ENCODE measurements at places on chromosomes 5 and 9.
A peak's percentile ranks its signal among the peaks of the same experiment; 100 is the strongest.

DNA sequence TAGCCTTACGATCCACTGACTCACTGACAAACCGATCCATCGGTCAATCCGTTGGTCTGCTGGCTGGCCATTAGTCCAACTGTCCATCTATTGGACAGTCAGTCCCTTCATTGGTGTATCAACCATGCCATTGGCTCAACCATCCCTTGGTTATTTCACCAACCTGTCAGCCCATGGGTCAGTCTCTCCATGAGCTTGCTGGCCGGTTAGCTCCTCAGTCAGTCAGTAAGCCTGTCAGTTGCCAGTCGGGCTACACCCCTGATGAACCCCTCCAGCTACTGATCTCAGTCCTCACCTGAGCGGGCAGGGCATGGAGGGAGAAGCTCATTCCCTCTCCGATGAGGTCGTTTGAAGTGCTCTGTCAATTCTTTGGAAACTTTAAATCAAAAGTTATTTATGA, 166.5 kb downstream of the FGF18 start:
- DNase-seq = no peak

GRCh38 chr9:76687861-76688391, 76.3 kb upstream of the PCA3 start:
- no peak for DNase-seq

GRCh38 chr5:60410427-60410826, 289.5 kb downstream of the DEPDC1B start:
- DNase-seq = no peak

GRCh38 chr5:148748702-148749392, 77.6 kb upstream of the ADRB2 start:
- no peak for DNase-seq

DNA sequence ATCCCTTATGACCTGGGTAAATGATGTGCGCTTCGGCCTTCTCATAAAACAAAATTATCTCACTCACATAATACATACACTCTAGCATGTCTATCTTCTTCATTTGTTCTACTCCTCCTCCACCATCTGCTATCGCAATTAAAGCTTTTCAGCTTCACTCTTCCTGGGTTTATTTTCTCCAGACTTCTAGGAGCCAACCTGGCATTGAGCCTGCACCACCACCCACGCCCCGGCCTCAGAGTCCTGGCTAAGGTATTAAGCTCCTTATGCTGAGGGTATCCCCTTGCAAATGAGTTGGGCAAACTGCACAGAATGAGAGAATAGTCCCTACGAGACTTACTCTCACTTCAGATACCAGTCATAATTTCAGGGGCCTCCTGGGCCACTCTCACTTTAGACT, 236.1 kb upstream of the CDH12 start:
- DNase-seq = no peak

- peak; percentile 65 for DNase-seq
Observed at GRCh38 chr5:10987925-10988504, 227.0 kb upstream of the DAP start.

GRCh38 chr9:89278997-89279739, 31.8 kb upstream of the CKS2 start:
- DNase-seq = peak; percentile 21

- no peak for DNase-seq
Observed at GRCh38 chr5:179746872-179747271, 14.2 kb downstream of the MAML1 start.

DNA sequence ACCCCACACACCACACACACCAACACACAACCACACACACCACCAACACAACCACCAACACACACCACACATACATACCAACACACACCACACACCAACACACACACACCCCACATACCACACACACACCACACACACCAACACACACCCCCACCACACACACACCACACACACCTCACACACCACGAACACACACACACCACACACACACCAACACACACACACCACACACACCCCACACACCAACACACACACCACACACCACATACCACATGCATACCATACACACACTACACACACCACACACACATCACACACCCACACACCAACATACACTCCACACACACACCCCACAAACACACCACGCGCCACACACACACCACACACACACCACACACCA, 171.4 kb downstream of the GOLPH3 start:
- DNase-seq = no peak

DNA sequence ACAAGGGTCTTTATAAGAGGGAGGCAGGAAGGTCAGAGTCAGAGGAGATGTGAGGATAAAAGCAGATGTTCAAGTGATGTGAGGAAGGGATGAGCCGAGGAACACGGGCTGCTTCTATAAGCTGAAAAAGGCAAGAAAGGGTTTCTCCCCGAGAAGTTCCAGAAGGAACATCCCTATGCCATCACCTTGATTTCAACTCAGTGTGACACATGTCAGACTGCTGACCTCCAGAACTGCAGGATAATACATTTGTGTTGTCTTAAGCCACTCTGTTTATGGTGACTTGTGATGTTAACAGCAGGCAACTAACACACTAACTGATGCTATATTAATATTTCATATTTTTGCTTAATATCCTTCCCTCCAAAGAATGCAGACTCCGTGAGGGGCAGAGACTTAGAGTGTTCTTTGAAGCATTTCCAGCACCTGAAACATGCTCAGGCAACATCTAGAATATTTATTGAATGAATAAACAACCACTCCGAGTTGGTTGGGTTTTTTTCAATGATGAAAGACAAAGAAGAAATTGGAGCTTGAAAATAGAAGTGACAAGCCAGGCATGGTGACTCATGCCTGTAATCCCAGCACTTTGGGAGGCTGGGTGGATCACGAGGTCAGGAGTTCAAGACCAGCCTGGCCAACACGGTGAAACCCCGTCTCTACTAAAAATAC, 77.6 kb upstream of the ADRA1B start:
- DNase-seq = no peak

GRCh38 chr9:19306568-19306967, 73.5 kb downstream of the RPS6 start:
- DNase-seq = no peak

DNA sequence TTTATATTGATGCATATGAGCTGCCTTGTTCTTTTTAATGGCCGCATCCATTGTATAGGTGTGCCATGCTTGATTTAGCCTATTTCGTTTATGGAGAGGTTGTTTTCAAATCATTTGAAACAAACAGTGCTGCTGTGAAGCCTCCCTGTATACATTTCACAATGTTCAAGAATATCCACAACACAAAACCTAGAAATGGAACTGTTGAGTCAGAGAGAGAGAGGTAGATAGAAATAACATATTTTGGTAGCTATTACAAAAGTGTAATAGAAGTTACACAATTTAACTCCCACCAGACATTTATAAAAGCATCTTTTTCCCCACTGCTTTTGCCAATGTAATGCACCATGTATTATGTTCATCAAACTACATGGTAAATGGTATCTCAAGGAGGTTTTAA, 82.0 kb downstream of the FRMD3 start:
- DNase-seq = no peak

- no peak for DNase-seq
Observed at GRCh38 chr5:177132136-177133095, 1.2 kb upstream of the NSD1 start.

- no peak for DNase-seq
Observed at GRCh38 chr5:168740092-168740800, 161.1 kb upstream of the PANK3 start.

DNA sequence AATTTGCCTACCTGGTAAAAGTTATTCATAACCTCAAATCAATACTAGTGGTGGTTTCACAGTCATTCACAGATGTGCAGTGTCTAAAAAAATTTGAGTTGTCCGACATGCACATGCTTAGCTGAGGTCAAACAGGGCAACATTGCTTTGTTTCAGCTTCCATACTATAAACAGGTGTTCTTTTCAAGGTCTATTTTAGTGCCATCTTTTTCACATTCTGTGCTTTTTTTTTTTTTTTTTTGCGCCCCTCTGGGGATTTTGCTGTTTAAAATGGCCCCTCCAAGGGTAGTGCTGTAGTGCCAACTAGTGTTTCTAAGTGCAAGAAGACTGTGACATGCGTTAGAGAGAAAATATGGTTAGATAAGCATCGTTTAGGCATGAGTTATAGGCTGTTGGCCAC, 14.5 kb downstream of the PHAX start:
- DNase-seq = no peak

DNA sequence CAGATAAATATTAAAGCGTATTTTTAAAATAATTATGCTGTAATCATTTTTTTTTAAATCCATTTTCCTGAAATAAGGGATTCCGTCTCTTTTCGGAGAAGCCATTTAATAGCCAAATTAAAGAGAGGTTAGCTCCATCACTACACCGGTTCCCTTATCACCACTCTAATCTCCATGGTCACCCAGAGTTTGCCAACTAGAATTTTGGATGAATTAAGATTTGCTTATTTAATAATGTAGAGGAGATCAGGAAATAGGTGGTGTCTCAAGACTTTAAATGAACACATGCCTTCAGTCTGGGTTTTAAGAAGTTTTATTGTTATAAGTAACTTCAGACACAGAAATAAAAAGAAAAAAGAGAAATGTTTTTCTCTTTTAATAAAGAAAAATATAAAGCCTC, 151.7 kb downstream of the TTC39B start:
- DNase-seq = no peak

- DNase-seq = peak; percentile 12
Observed at GRCh38 chr9:118170032-118170955, 466.1 kb downstream of the TLR4 start.

DNA sequence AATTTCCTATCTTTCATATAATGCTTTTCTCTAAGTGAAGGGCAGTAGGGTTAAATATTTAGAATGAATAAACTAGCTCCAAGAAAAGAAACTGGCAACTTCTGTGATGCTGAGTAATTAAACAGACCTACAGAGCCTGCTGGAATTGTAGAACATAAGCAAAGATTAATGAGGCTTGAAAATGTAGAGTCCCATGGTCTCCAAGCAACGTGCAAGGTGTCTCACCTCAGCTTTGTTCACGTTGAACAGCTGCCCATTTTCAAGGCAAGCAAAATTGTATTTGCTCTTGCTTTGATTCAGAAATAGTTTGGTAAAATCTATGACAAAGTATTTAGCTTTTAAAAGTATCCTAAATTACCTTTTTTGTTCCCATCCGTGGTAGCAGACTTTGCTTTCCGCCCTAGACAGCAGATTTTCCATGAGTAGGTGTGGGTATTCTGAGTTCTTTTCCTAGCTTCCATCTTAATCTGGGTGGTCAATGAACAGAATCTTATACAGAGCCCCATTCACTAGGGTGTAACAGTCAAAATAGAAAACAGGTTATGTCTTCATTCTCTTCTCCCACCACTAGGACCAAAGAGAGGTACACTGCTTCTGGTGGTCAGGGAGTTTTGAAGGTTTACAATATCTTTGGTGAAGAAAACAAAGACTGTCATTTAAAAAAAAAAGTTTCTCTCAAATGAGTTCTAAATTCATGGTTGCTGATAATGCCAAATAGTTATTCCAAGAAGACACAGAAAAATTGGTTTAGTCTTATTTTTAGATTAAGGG, 52.1 kb upstream of the TYRP1 start:
- DNase-seq = no peak

DNA sequence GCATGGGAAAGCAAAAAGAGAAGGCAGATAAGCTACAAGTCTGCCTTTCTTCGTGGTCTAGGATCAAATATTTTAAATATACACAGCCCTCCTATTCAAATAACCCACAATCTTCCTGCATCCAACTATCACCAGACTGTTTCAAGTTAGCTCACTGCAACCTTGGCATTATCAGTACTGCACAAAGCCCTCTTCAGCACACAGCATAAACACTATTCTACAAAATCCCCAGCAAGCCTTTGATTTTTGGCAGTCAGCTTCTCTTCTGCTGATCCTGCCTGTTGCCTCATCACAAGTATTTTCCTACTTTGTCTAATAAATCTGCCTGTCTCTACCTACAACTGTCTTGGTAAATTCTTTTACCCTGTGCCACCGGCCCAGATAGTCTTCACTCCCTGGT, 142.9 kb downstream of the COX7C start:
- no peak for DNase-seq

DNA sequence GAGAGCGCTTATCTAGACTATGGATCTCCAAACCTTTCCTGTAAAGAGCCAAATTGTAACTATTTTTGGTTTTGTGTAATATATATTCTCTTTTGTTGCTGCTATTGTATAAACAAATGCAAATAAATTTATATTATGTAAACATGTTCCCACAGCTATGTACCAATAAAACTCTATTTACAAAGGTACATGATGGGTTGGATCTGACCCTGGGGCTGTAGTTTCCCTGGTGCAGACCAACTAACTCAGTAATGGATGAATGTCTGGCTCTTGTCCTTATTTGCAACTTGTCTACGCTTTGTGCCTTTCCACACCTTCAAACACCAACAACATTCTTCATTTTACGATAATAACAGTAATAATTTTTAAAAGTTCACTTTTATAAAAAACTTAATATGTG, 27.5 kb upstream of the SPINK14 start:
- DNase-seq = no peak

- no peak for DNase-seq
Observed at GRCh38 chr5:142353071-142353472, 28.3 kb upstream of the SPRY4 start.

GRCh38 chr5:123845356-123846100, 333.6 kb downstream of the CSNK1G3 start:
- no peak for DNase-seq

DNA sequence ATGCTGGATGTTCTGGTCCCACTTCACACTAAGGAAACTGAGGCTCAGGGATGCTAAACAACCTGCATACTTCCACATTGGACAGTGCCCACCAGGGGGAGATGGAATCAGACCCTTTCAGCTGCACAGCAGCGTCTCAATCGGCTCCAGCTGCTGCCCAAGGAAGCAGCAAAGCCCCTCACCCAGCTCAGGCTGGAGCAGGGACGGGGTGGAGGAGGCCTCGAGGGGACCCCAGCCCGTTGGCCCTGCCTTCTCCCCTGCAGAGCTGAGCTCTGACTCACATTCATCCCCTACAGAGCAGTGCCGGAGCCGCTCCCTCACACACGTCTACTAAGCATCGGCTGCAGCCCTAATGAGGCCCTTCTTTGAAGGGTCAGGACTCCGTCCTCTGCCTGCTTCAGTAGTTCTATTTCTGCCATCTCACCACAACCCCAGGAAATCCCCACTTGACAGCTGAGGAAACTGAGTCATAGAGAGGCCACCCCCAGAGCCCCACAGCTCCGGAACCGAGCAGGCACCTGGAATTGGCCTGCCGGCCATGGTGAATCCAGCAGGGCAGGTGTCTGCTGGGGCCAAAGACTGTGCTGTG, 21.5 kb upstream of the SUSD3 start:
- no peak for DNase-seq

DNA sequence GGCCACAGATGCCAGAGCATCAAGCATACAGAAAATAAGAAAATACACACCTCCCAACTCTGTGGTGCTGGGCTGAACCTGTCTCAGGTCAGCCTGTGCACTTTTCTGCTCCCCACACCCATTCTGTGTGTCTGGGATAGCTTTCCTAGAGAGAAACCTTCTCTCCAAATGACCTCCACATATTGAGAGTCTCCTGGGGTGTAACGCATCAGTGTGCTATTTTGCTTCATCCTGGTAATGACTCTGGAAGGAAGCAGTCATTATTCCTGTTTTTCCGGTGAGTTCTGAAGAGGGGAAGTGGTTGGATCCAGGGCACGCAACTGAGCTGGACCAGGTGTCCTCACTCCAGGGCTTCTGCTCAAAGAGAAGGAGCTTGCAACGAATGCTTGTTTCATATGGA, 73.2 kb upstream of the SH3PXD2B start:
- DNase-seq = no peak

GRCh38 chr5:144086295-144086694, 84.2 kb downstream of the YIPF5 start:
- DNase-seq = no peak

- DNase-seq = no peak
Observed at GRCh38 chr5:135100431-135100830, 66.4 kb upstream of the PITX1 start.

All from HuH-7.5 (cell line).